ENCODE measurements at places on chromosomes 11 and 22.

DNA sequence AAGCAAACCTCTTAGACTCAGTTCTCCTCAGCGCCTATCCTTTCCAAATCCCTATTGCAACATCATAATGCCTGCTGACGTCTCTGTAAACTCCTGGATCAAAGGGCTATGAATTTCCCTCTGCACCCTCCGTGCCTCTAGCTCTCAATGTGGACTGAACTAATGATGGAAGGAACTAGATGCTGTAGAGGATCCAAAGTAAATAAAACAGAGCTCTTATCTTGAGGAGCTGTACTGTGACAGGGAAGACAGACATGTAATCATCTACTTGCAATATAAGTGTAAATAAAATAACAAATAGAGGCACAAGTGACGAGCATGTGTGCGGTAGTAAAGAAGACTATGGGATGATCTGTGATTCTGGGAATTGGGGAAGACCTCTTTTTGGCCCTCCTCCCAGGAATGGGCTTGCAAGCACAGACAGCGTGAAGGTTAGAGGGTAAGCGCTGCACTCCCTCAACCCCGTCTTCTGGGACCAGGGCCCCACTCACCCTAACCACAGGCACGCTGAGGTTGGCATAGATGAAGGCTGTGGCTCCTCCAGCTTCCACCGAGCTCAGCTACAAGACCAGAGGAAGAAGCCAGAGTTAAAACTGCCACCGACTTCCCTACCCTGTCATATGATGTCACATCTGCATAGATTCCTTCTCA is 42.2 kb downstream of the P4HA3 start:
- no peak for DNase-seq

- DNase-seq = no peak
Observed at GRCh38 chr11:109342261-109342660, 79.7 kb upstream of the C11orf87 start.

DNA sequence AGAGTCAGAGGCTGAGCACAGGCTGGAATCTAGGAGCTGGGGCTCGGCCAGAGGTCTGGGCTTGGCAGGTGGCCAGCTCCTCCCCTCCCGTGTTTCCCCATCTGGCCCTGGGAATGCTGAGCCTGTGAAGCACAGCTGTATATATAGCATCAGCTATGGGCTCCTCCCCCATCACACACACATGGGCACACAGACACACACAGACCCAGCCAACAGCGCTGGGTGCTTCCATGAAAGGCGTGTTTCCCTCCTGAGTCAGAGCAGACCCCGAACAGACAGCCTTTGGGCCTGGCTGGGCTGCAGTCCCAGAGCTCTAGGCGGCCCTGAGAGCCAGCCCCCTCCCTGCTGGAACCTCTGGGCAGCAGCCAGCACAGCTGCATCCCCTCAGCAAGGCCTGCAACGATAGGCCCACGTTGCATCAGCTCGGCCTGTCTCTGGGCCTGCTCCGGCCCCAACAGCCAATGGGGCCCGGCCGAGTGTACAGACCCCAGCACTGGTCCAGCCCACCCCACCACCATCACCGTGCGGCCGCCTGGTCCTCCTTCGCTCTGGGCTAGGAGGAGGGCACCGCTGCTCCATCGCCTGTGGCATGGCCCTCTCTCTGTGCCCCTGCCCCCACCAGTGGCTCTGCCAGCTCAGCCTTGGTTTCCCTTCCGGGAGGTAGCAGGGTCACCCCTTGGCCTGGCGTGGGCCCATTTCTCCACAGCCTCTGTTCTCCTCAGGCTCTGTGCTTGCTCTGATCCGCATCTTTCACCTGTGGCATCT is 7.6 kb upstream of the SERPINH1 start:
- DNase-seq = peak; percentile 95

DNA sequence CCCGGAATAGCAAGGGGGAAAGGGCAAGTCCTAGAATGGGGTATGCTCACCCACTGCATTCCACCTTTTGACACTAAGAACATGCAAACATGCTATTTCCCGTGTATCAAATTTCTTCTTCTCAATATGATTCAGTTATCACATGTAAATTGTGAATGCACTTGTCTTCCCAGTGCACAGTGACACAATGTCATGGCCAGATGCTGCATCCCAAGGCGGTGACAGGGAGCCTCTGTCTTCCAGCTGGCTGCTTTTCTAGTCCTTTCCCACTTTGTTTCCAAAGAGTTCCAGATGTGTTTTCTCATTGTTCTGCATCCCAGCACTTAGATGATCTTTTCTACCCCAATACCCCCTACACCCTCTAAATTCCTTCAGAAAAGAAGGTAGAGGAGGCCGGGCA is 12.4 kb downstream of the SLC25A18 start:
- DNase-seq = no peak

- DNase-seq = no peak
Observed at GRCh38 chr22:27816552-27816951, 15.0 kb upstream of the MN1 start.
